ENCODE measurements at places on chromosomes 16 and 17.

DNA sequence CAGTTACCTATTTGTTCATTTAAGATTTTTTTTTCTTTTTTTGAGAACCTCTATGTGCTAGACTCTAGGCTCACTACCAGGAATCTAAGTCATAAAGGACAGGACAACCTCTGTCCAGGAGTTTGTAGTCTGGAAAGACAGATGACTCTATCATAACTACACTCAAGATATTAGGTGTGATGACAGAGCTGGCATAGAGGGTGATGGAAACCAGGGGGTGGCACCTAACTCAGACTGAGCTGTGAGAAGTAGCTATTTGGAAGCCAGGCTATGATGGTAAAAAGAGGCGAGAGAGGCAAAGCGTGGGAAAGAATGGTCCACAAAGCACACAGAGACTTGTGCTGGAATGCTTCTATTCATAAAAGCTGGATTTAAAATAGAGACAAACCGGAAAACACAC, 372.3 kb downstream of the SEC14L1 start:
- DNase-seq = no peak

GRCh38 chr17:17830740-17831207, 6.0 kb downstream of the SREBF1 start:
- DNase-seq = no peak

DNA sequence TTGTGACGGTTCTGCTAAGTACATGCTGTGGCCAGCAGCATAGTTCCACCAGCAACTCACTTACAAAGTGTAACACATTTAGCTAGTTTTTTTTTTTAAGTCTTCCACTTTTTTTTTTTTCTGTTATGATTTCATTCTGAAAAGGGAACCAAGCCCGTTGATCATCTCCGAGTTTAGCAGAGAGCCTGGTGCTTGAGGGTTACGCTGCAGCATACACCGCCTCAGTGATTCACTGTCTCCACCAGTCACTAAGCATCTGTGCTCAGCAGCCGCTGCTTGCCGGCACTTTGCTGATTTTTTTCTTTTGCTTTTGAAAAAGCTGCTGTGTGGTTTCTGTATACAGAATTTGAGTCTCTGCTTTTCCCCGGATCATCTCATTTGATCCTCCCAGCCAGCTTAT, 194.5 kb upstream of the CDH13 start:
- no peak for DNase-seq

DNA sequence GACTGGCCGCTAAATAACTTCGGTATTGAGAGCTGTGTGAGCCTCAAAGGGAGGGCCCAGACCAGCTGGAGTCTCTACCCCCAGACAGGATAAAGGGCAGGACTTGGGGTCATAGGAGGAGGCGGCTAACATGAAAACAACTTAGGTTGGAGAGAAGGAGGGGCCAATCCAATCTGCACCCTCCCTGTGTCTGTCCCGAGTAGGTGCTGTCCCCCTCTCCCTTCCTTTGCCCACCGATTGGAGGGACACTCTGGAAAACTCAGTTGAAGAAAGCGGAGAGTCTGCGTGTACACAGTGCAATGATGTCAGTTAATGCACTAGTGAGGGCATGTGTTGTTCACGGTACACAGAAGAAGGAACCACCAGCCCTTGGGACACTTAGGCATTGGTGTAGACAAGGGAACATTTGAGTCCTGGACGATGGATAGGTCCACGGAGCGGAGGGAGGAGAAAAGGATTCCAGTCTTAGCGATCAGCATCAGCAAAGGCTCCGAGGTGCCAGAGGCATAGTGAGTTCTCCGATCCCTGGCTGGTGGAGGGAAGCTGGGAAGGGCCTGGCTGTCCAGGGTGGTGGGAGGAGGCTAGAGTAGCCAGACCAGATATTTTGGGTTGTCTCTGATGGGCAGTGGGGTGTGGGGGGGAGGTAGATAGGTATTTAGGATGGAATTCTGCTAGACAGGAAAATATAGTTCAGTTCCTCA, 761 bp downstream of the NOL3 start:
- DNase-seq = no peak

DNA sequence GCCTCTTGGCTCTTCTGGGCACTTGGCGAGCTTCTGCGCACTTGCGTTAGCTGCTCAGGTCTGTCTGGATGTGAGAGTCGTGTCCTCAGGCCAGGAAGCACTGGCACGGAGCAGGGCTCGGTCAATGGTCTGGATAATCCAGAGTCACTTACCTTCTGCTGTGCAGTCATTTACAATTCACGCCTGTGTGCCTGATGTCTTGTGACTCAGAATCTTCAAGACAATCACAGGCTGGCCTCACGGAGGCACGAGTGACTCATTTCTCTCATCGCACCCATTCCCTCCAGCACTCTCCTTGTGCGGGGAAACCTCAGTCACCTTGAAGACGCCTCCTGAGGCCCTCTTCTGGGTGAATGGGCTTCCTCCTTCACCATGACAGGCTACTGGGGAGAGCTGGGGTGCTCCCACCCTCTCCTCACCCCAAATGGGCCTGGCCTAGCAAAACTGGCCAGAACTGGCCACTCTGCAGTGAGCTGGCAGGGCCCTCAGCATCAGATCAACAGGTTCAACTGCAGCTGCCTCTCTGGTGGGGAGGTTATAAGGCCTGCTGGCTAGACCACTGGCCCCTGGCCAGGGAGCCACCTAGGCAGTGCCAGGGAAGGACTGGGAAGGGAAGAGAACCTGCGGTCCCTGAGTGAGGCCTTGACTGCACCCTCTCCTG, 1.9 kb upstream of the CAPN15 start:
- no peak for DNase-seq

- DNase-seq = no peak
These were observed 43.4 kb downstream of the ENGASE start for GRCh38 chr17:79117905-79118487.

- DNase-seq = no peak
These were observed 9.6 kb downstream of the CA10 start for GRCh38 chr17:52148969-52149351.

DNA sequence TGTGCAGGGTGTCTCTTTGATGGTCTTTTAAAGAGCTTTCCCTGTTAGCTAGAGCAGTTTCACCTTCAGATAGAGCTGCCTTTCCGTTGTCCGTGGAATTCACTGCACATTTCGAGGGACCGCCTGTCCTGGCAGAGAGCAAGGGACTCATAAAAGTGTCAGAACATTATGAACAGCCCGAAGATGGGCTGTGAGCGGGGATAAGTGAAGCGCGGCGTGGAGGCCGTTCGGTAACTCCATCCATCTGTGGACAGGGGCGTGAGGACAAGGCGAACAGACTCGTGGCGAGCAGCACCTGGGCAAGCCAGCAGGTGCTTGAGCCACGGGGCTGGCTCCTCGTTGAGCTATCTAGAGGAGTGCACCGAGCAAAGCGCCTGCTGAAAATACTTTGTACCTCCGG, 371.2 kb downstream of the MAF start:
- no peak for DNase-seq

GRCh38 chr16:73062743-73063733, 15.1 kb upstream of the ZFHX3 start:
- peak; percentile 86 for DNase-seq

DNA sequence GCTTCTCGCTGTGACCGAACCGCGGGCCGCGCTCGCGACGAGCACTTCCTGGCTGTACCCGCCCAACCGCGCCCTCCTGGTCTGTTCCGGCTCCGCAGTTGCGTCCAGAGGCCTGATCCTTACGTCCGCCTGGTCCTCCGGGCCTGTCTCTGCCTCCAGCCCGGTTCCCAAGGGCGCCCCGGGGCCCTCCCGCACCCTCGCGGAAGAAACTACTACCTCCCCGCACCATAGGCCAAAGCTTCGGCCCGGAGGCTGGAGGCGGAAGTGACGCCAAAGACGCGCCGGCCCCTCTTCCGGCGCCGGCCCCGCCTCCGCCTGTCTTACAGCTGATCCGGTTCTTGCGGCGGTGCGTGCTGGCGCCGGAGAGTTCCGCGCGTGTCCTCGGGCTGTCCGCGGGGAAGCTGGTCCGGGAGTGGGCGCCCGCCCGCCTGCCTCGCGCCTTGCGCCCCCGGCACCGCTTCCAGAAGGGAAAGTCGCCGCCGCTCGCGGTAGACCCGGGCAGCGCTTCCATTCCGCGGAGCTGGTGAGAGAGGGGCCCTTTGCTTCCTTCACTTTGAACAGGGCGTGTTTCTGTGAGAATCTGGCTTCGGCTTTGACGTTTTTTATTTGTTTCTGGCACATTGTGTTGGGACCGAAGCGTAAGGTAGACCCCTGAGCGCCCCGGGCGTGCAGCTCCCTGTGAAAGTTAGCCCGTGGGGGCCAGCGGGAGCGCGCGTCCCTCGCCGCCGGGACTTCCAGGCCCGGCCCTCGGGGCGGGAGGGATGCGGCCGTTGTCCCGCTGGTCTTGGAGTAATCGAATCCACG, at the start of gene ZNF778:
Gene ZNF778, plus strand, starts transcription at position 316 of the 804 bp plus-strand sequence. CDS start 3,425 bp downstream, outside the sequence.
- DNase-seq = peak; percentile 91

DNA sequence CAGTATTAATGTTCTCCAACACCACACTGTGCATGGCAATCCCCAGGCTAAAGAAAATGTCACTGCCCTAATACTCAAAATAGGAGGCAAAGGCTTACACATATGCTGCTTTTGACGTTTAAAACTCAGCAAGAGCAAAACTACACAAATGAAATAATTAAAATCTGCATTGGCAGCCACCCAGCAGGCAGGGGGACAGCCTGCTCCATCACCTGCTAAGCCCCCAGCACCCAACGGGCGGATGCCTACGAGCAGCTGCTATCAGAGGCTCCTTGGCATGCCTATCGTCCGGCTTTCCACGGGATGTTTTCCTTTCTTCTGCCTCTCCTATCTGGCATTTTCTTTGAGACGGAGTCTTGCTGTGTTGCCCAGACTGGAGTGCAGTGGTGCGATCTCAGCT, 337.5 kb downstream of the SOX9 start:
- no peak for DNase-seq

DNA sequence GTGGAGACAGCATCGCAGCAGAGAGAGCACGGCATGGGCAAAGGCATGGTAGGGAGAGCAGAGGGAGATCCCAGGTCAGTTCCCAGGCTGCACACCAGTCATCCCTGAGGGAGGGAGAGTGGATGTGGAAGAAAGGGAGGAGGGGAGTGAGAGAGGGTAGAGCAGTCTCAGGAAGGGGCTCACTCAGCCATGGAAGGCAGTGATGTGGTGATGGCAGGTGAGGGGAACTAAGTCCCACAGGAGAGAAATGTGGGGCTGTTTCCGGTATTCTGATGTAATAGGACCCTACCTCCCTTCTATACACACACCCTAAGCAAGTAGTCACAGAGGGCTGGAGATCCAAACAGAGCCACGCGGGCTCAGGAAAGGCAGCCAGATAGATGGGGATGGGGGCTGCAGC, 500.3 kb upstream of the CDH11 start:
- DNase-seq = no peak

DNA sequence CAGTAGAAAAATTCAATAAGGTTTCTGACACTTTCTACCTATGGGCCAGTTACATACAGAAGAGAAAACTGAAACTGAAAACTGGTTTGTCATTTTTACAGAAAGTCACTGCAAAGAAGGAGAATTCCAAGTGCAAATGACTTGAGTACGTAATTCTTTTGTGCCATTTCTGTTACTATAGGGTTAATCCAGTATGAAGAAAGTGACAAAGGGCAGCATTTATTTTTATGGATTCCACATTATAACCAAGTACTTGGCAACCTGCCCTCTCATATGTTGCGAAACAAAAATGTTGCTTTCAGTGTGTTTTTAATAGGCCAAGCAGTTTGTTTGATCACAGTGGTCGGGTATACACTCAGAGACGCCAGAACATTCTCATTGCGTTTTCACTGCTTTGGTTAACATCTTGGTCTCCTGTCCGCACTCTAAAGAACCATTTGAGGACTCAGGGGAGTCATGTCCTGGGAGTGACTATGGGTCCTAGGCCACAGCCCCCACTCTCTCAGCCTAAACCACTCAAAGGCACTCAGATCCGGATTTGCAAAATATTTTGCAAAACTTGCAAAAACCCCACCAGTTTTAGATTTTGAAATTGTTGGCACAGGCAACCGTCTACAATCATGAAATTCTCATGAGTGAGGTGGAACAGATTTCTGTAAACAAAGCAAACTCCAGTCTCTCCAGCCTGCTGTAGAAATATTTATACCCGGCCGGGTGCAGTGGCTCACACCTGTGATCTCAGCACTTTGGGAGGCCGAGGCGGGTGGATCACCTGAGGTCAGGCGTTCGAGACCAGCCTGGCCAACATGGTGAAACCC, 15.4 kb upstream of the HELZ start:
- DNase-seq = no peak

GRCh38 chr17:73801455-73802100, 157.3 kb upstream of the SDK2 start:
- no peak for DNase-seq

Data from neural progenitor cell (in vitro differentiated cells).